ENCODE measurements at places on chromosomes 3 and 15.

- no peak for DNase-seq
Observed at GRCh38 chr3:50806806-50807205, 132.1 kb downstream of the DOCK3 start.

GRCh38 chr3:98140531-98140930 lies 6.7 kb upstream of the OR5H14 start:
- DNase-seq = no peak

DNA sequence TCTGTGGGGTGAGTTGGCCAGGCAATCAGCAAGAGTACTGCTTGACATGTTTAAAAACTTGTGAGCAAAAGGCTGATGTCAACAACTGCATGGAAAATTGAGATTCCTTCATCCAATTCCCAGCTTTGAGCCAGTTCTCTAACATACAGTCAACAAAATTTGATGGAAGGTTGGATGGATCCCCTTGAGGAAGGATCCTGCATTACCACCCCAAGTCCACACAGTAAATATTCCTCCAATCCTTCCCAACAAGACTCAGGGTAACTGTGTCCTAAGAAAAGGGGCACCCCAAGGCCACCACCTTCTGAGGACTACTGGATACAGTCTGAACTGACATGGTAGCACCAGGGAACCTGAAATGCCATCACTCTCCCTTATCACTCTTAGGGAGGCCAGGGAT lies 15.1 kb downstream of the GLB1 start:
- DNase-seq = no peak

DNA sequence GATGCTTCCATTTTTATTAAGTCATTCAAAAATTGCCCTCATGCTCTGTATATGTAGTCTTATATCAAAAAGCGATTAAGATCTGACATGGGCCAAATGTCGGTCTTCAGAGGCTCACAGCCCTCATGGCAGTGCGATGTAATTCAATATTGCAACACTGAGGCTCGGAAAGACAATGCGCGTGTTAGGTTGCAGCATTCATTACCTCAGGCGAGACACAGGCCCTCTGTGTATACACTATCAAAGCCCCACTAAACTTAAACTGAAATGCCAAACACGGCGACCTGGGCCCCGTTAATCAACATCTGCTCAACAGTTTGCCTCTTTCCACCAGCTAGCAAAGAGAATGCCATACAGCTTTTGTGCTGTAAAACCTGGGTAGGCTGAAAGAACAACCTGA lies 413.4 kb downstream of the ERC2 start:
- no peak for DNase-seq

GRCh38 chr3:150270883-150271590 lies 137.1 kb upstream of the TSC22D2 start:
- no peak for DNase-seq

GRCh38 chr3:187193181-187193580 lies 4.1 kb upstream of the RTP1 start:
- no peak for DNase-seq

DNA sequence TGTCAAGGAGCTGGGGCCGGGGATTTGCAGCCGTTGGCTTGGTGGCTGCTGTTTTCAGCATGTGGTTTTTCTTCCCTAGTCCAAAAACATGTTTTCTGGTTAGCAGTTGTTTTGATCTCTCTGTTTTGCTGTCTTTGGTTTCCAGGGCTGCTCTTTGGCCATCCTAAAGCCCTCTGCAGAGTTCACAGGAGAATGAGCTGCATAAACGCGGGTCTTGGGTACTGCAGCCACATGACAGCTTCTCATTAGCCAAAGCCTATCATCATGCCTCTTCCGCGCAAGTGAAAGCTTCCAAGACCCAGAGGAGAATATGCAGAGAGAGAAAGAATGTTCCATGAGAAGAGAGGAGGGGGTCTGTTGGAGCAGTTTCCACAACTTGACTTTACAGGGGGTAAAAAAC lies 138.5 kb downstream of the NTRK3 start:
- no peak for DNase-seq

Data from CD14-positive monocyte (primary cell).